ENCODE measurements at places on chromosomes 11 and 22.

- no peak for DNase-seq
Measured at GRCh38 chr11:60221181-60221580, 21.8 kb downstream of the MS4A4E start.

- DNase-seq = no peak
Measured at GRCh38 chr11:68040957-68041591, 2.2 kb downstream of the TCIRG1 start.

GRCh38 chr22:27388090-27388600 lies 413.4 kb downstream of the MN1 start:
- no peak for DNase-seq

DNA sequence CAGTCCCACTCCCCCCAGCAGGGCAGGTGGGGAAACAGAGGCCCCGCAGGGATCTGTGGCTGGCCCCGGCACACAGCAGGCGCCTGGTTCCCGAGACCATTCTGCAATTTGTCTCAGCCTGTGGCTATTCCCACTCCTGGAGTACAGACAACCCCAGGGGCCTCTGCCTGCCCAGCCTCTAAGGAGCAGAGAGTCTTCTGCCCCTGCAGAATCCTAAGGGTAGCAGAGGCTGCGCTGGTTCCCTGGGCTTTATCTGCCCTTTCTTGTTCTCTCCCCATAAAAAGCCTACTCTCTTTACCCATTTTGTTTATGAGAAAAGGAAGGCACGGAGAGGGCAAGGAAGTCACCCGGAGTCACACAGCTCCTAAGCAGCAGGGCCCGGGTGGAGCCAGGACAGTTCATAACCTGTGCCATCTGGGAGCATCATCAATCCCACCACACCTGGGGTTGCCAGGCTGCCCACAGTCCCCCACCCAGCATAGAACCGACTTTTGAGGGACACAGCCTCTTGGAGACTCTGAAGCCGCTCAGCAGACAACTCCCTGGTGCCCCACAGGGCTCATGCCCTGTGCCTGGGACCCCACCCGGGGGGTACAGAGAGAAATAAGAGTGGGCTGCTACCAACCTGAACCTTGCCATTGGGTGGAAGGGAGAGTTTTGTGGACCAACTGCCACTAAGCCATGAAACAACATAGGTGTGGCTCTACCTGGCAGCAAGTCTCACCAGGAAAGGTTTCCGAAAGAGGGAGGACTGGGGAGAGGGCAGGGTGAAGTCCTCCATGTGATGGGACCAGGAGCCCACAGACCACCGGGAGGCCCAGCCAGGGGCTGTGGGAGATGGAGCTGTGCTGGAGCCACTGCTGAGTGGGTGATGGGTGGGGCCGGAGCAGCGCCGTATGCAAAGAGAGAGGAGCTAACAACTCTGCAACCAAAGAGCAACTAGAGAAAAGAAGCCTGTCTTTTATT lies 17.2 kb upstream of the LINC01488 start:
- no peak for DNase-seq

- no peak for DNase-seq
Measured at GRCh38 chr22:32336771-32337424, 20.8 kb upstream of the RFPL3 start.

DNA sequence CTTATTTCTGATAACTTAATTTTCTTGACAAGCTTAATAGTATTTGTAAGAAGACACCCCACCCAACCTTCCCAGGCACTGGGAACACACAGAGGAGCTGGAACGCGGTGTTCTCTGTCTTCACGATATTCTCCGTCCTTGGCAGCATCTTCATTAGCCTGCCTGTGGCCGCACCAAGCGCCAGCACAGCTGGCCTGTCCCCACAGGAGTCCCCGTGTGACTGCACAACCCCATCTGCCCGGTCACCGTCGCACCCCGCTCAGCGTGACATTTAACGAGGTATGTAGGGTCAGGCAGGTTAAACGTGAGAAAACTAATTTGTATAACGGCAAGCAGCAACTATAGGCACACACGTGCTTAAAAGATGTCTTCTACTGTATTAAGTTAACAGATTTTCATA lies 293.3 kb downstream of the BRD1 start:
- no peak for DNase-seq

DNA sequence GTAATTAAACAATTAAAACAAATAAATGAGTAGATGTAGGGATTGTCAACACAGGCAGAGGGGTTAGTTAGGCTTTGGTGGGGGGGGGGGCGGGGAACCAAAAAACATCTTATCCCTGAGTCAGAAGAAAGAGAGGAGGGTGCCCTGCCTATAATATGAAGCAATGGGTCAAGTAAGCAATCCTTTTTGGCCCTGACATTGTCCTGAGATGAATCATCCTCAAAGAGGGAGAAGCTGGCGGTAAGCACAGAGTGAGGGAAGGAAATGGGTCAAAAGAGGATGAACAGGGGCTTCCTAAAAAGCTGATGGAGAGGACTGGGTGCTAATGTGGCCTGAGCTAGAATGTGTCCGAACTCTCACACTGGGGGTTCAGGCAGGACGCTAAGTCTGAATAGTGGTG lies 4.7 kb downstream of the OLFML1 start:
- no peak for DNase-seq

DNA sequence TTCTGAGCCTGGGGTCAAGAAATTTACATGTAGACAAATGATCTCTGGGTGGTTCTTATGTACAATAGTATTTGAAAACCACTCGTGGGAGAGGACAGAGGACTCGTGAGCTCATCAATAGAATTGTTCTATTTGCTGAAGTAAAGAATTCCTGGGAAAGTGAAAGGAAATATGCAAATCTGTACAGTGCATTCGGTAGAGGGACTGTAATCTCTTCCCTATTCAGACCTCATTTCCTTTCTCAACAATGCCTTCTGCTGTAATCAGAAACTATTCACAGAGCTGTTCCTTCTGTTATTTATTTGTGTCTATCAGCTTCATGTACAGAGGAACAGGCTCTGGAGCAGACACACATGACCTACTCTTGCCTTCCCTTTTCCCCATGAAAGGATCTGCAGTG lies 709.4 kb upstream of the KIRREL3 start:
- DNase-seq = no peak

- DNase-seq = no peak
Measured at GRCh38 chr11:2539371-2540222, 94.8 kb downstream of the KCNQ1 start.

GRCh38 chr11:68584097-68584496 lies 100.2 kb upstream of the GAL start:
- no peak for DNase-seq

GRCh38 chr11:120337355-120338106 lies 1.3 kb downstream of the ARHGEF12 start:
- no peak for DNase-seq

Data from hippocampal formation (tissue), 2 donors.